Activated CD4-positive, CD25-positive, alpha-beta regulatory T cell treated with anti-CD3 and anti-CD28 coated beads, Interleukin-2, amount 50 U/mL, for 16 hours (primary cell): ENCODE measurements at places on chromosomes 3 and 15.

DNA sequence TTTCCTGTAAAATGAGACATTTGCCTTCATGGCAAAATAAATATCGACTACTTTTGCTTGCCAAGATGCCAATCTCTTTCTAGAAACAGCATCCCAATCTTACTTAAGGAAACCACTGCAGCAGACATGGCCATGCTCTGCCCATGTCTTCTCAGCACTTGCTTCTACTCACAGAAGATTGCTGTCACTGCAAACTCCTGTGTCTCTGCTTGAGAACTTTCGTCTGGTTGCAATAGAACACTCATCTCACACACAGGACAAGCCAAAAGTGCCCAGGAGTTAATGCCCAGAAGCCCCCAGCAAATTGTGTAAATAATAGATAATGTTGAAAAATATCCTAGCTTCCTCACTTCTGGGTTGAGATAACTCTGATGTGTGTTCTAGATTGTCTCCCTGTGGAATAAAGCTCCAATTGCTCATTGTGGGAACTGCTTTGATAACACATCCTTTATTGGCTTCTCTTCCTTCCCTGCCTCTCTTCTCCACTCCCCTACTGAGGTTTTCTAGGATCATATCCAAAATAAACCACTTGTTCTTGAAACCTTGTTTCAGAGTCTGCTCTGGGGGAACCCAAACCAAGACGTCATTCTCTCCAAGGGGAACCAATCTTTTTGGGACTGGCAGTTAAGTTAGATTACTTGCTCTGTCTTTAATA, 156.3 kb upstream of the STRIT1 start:
- no peak for DNase-seq

- no peak for DNase-seq
Observed at GRCh38 chr15:58731756-58732535, 17.6 kb downstream of the ADAM10 start.

DNA sequence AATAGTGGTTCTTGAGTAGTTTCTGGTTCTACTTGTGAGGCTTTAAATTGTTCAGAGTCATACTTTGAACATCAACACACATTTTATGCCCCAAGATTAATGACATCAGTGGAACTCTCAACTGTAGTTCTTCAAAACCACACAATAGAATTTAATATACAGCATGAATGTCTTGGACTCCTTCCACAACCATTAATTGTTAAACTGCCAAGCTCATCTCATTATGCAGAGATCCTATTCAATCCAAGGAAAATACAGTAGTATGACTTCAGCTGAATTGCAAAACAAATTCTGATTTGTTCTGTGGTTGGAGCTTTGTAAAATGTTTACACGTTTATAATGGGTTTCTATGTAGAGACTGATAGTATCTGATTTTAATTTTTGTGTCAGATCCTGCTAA, 199.2 kb upstream of the SLC2A2 start:
- no peak for DNase-seq

- no peak for DNase-seq
Observed at GRCh38 chr15:31096563-31096962, 5.0 kb downstream of the TRPM1 start.

GRCh38 chr3:139416275-139416674, 26.8 kb upstream of the COPB2 start:
- DNase-seq = no peak
